ENCODE measurements at places on chromosomes 11 and 22.

DNA sequence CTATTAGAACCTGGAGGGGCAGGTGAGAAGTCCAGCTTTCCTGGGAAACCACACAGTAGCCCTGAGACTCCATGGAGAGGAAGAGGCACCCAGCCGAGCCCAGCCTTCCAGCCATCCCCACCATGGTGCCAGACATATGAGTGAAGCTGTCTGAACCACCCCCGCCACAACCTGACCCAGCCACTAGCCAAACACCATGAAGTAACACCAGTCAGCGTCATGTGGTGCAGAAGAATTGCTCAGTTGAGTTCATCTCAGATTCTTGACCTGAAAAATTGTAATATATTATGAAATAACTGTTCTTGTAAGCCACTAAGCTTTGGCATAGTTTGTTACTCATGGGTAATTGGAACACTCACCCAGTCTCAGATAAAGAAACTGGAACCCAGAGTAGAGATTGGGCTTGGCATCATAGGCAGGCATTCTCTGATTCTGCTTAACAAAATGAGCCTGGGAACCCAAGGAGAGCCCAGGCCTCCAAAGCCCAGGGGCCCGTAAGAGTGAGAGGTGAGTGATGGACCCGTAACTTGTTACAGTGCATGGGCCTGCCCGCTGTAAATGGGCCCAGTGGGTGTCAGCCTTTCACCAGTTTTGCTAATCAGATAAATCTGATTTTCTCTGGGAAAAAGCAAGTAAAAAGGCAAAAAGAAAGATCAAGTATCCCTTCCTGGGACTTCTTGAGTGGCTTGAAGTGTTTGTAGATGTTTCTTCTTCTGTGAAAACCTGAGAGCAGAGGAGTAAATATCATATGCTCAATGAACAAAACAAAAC is 305.5 kb downstream of the DDX10 start:
- no peak for DNase-seq

GRCh38 chr11:61688365-61689163 is 8.4 kb downstream of the DAGLA start:
- DNase-seq, result no peak

- DNase-seq, result no peak
Observed at GRCh38 chr22:23675502-23676415, 15.1 kb upstream of the RGL4 start.

DNA sequence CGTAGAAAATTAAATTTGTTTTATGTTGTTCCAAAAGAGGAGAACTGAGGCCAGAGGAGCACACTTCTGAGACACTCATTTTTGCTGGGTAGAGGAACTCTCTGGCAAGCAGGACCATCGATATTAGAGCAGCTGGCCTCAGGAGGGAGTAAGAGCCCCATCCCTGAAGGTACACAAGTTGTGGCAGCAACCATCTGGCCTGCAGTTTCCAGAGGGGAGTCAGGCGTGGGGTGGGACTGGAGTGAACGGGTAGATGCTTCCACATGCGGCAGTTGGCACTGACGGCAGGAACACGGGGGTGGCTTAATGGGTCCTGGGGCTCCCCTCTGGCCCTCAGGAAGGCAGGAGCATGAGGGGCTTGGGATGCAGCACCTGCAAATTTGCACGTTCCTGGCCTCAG is 13.2 kb upstream of the SSTR3 start:
- no peak for DNase-seq

DNA sequence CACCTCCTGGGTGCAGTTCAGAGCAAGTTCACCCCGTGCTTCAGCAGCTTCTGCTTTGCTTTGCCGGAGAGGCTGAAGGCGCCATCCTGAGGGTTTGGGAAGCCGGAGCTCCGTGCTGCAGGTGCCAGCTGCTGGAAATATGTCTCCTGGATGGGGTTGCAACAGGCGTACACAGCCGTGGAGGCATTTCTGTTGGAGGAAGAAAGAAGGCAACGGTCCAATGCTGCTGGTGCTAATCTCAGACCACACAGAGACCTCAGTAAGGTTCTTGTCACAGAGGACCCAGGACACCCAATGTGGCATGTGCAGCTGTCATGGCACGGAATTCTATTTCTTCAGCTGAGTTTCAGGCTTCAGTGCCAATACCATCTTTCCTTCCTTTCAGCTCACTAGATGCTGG is 24.2 kb downstream of the ASPHD2 start:
- no peak for DNase-seq
